ENCODE measurements at places on chromosomes 4 and X.
A peak's percentile ranks its signal among the peaks of the same experiment; 100 is the strongest.

- DNase-seq: no peak
Measured at GRCh38 chr4:150178161-150178560, 99.9 kb downstream of the DCLK2 start.

GRCh38 chr4:163243297-163243981 lies 76.7 kb upstream of the NAF1 start:
- DNase-seq: no peak

GRCh38 chr4:1543976-1544375 lies 137.7 kb upstream of the NKX1-1 start:
- DNase-seq: no peak

DNA sequence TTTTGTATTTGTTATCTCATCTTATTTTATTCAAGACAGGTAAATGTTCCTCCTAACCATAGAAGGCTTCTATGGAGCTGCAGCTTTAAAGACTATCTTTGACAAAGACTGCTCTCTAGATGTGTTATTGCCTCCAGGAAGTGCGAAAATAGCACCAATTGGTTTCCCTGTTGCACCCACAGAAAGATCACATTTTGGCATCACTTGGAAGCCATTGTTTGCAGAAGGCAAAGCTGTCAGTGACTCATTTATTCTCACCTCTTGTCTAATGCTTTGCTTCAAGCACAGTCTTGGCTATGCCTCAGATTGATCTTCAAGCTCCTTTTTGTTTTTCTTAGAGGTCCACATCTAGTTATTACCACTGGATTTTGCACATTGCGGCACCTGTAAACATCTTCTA lies 150.3 kb downstream of the PCDH7 start:
- DNase-seq: no peak

DNA sequence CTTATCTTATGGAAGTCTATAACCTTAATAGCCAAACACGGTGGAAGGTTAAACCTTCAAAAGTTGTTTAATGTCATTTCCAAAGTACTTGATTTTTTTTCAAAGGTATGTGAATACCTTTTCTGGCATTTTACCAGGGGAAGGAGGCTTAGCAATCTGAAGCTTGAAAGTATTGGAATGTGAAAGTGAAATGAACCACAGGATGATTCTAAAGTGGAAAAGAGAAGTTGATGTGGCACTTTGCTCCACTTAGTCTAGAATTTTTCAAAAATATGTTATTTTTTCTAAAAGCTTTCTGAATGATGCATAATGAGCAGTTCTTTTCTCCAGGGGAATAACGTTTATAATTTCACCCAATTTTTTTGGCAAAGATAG lies 19.2 kb downstream of the PI4K2B start:
- DNase-seq: no peak

DNA sequence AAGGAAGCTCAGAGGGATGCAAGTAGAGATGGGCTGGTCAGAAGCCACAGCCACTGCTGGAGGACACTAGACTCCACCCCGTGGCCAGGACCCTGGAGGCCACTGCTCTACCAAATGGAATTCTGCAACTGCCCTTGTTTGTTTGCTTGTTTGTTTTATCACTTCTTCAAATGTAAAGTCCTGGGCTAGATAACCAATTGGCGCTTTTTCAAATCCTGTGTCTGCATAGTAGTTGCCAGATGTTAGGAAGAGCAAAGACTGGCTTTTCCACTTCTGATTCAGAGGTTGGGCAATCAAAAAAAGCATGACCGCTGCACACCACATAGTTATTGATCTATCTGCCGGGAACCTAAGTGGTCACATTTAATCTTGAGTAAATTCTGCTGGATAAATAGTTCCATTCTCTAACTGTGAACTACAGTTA lies 255.2 kb upstream of the SFRP2 start:
- DNase-seq: no peak

DNA sequence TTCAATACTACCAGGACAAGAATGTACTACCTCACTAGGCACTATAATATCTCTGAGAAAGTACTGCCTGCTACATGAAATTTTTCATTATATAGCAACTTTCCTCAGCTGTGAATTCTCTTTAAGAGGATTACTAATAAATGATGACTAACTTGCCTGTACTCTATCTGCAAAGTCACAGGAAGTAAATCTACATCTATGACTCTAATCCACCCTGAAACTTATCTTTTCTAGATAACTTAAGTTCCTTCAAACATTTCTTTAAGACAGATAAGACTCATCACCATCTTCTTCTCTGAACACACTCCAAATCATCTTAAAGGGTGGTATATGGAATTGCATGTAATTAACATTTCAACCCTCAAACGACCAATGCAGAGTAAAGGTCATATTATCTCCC lies 28.8 kb downstream of the RPS6KA3 start:
- DNase-seq: no peak

- DNase-seq: no peak
Measured at GRCh38 chr4:82458729-82459128, 28.3 kb downstream of the ENOPH1 start.

- no peak for DNase-seq
Measured at GRCh38 chrX:152900937-152901445, 3.1 kb downstream of the ZNF185 start.

- DNase-seq: no peak
Measured at GRCh38 chr4:7787067-7787466, 152.6 kb downstream of the AFAP1 start.

- no peak for DNase-seq
Measured at GRCh38 chr4:15689540-15689939, 7.9 kb downstream of the FAM200B start.

GRCh38 chr4:137519406-137519805 lies 12.9 kb downstream of the PCDH18 start:
- no peak for DNase-seq

- DNase-seq: no peak
Measured at GRCh38 chr4:38400946-38401345, 263.1 kb upstream of the KLF3 start.

- DNase-seq: no peak
Measured at GRCh38 chr4:39046249-39046648, 14.0 kb upstream of the TMEM156 start.

DNA sequence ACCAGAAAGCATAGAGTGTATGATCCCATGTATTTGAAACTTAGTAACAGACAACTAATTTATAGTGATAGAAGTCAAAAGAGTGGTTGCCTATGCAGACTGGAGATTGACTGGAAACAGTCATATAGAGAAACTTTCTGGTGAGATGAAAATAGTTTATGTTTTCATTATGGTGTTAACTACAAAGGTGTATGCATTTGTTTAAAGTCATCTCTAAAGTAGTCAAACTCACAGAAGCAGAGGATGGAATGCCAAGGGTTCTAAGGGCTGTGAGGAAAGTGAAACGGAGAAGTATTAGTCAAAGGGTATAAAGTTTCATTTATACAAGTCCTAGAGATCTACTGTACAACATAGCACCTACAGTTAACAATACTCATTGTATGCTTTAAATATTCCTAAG lies 45.8 kb downstream of the ENOX2 start:
- DNase-seq: no peak

GRCh38 chr4:41687971-41688370 lies 60.6 kb downstream of the PHOX2B start:
- DNase-seq: no peak

GRCh38 chrX:40612511-40612910 lies 10.7 kb upstream of the MPC1L start:
- no peak for DNase-seq

DNA sequence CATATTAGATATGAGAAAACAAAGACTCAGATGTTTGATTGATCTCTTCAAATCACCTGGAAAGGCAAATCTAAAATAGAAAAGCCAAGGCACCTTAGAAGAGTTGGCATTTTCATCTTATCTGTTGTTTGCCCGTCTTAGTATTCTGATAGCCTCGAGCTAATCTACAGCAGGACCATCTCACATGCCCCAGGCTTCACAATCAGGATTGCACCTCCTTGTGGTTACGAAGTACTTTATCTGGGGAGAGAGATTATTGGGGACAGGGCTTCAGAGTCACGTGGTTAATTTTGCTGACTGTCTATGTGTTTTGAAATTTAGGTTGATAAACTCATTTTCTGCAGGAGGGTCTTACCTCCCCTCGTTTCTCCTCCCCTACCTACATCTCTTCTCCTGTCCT lies 313.1 kb upstream of the ANXA10 start:
- no peak for DNase-seq

DNA sequence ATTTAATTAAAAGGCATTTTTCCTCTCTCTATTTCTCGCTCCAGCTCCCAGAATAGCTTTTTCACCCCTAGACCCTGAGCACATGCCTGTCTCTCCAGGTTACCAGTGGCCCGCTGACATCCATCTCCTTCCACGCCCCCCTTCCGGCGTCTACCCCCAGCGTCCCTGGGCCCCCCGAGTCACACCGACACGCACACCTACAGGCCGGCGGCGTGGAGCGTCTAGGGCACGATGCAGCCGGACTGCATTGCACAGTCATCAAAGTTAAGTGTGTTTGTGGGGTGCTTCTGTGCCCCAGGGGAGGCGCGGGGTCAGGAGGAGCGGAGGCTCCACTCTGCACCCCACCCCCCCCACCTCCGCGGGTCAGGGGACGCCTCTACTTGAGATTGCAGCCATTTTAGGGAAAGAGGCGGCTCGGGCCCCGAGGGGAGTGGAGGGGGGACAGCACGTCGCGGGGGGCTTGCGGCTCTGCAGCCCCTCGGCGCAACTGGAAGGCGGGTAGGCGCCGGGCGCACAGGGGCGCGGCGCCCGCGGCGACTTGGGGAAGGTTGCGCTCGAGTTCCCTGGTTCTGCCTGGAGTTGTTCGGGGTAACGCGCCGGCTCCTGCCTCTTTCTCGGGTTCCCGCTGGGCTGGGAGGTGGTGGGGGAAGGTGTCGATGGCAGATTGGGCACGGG lies 112.7 kb downstream of the DHX15 start:
- no peak for DNase-seq

GRCh38 chr4:54726907-54727306 lies 69.2 kb downstream of the KIT start:
- DNase-seq: no peak

GRCh38 chr4:146095091-146095690 lies 80.3 kb upstream of the LSM6 start:
- no peak for DNase-seq

DNA sequence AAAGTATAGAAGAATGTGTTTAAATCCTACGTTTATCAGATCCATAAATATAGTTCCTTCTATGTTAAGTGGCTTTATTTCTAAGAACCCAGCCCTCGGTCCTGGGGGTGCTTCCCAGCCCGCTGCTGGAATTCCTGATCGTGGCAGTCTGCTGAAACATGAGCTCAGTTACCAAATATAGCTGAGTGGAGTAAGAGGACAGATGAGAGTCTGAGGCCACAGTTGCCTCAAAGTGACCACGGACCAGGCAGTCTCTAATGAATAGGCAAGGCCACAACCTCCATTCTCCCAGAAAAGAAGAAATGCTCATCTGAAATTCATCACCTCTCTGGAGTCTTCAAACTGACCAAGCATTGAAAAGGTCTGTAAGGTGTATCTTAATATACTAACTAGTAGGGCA lies at the start of gene PALLD:
PALLD (plus strand) TSS at position 219 of the 400 bp plus-strand sequence.
- DNase-seq: no peak

GRCh38 chrX:53442322-53442631 lies 8.1 kb upstream of the HSD17B10 start:
- no peak for DNase-seq

GRCh38 chr4:153809307-153809706 lies 20.4 kb upstream of the SFRP2 start:
- DNase-seq: no peak

GRCh38 chr4:39435659-39436563 lies 22.8 kb downstream of the RPL9 start:
- no peak for DNase-seq

DNA sequence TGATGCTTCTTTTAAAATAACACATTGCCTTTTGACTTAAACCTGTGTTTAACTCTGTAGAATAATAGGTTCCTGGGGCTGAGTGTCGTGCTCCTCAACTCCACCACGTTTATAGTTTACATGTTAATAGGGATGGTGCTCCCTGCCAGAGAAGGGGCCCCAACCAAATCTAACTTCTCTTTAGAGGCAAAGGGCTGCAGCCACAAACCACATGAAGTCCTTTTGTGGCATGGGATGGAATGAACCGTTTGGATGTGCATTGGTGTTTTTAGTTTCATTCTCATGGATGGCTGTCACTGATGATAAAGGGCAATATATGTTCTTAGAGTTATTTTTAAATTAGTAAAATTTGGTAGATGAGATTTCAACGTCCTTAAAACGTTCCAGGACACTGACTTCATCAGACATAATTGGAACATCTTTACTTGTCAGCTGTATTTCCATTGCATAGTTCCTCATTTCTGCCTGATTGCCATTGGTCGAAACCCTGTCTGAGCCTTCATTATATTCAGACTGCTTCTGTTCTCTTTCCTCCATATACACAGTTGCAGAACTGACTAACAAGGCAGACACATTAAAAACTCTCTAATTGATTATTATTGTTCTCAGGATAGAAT lies 60.4 kb upstream of the HPF1 start:
- DNase-seq: no peak

DNA sequence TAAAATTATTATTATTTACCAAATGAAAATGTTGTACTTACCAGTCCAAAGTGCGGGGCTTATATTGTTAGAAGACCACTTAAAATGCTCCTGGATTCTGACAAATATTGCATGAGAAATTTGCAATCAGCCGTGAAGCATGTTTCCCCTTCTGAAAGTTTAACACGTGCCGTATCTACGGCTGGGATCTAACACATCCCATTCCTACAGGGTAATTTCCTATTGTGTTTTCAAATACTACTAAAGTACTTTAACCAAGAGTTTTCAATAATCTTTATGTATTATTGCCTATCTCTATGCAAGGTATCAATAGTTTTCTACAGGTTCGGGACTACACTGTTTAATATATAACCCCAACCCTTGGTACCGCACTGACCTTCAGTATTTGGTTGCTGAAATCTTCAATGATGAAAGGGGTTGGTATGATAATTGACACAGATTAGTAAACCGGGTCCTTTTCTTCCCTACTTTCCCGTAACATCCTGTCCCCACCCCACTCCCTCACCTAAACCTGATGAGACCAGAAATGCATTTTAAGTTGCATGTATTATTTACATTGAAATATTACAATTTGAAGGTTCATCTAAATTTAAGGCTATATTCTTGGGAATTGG lies 795 bp upstream of the BRWD3 start:
- no peak for DNase-seq

GRCh38 chrX:45623266-45623665 lies 422.6 kb upstream of the DIPK2B start:
- no peak for DNase-seq

GRCh38 chr4:105569057-105569865 lies 16.8 kb downstream of the ARHGEF38 start:
- DNase-seq: peak; percentile 86

- no peak for DNase-seq
Measured at GRCh38 chr4:56971383-56971782, 6.0 kb downstream of the NOA1 start.

DNA sequence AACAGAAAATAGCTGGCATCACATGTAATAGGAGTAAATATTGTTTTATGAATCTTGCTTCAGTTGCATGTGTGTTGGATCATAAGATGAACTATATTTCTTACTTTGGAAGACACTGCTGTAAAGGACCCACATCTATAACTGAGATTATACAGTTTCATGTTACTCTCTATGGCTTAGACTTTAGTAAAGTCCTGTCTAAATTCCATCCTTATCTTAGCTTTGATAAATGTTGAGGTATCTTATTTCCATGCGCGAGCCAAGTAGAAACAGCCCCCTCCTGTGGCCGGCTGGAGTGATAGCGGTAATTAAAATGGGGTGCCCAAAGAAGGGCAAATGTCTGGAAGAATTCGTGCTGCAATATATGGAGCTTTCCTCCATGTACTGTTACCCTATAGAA lies 43.0 kb downstream of the CCDC158 start:
- no peak for DNase-seq

- DNase-seq: no peak
Measured at GRCh38 chr4:140686796-140687195, 69.4 kb downstream of the TBC1D9 start.

GRCh38 chr4:663438-664428 lies 10.3 kb downstream of the ATP5ME start:
- DNase-seq: no peak

GRCh38 chr4:10611673-10612072 lies 72.9 kb downstream of the CLNK start:
- DNase-seq: no peak
